ENCODE measurements at places on chromosomes 1 and 21.

- no peak for DNase-seq
Measured at GRCh38 chr1:170931650-170932049, 3.7 kb upstream of the MROH9 start.

DNA sequence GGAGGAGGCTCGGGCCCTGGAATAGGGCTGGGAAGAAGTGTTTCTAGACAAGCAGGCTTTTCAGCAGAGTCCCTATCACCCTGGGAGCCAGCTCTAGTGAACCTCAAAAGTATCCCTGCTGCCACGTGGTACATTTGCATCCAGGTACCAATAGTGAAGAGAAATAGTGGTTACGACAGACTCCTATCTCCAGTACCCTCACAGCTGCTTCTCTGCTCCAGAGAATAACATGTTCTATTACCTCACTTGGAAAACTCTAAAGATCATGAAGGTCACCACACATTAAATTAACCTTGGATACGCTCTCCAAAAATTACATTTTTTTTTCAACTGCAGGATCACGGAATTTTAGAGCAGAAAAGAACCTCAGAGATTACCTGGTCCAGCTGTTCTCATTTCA, 230.4 kb upstream of the PLD5 start:
- DNase-seq: no peak

DNA sequence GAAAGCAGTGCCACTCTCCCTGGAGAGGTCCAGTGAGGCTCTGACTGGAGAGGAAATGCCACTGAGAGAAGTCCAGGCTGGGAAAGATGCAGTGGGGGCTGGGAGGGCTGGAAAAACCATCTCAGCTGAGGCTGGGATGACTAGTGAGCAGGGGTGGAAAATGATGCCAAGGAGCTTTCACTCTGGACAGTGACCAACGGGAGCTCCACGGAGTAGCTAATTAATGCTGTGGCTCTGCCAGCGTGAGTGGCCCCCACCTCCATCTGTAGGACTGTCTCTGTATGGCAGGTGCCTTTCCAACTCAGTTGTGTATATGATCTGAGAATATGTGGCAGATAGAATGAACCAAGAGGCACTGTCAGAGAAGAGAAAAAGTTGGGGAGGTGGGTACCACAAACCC, 86.7 kb downstream of the DDX20 start:
- DNase-seq: no peak

GRCh38 chr1:224592636-224593582, 23.2 kb upstream of the CNIH3 start:
- peak; percentile 9 for DNase-seq

GRCh38 chr1:43625063-43625780, 24.7 kb upstream of the KDM4A start:
- no peak for DNase-seq

All from MM.1S (cell line).